Activated CD4-positive, alpha-beta memory T cell treated with anti-CD3 and anti-CD28 coated beads, Interleukin-2, amount 10 ng/mL, durations not matched to agents 7 days and 5 days (primary cell): ENCODE measurements at places on chromosomes 6 and 20. TPM values are rescaled to one million over a fixed set of nuclear protein-coding genes. Genes with fewer than 3 reads are reported as not detected.

- H3K4me3 ChIP-seq, result no peak overlapping the region
- no peaks in the 10 kb centered on the region for H3K4me1 ChIP-seq
- no peak for DNase-seq
- peaks cover 1% of the 10 kb centered on the region for H3K27me3 ChIP-seq
- no peak overlapping the region for H3K27ac ChIP-seq
These were observed 21.8 kb upstream of the ISM1 start for GRCh38 chr20:13199279-13199678.

DNA sequence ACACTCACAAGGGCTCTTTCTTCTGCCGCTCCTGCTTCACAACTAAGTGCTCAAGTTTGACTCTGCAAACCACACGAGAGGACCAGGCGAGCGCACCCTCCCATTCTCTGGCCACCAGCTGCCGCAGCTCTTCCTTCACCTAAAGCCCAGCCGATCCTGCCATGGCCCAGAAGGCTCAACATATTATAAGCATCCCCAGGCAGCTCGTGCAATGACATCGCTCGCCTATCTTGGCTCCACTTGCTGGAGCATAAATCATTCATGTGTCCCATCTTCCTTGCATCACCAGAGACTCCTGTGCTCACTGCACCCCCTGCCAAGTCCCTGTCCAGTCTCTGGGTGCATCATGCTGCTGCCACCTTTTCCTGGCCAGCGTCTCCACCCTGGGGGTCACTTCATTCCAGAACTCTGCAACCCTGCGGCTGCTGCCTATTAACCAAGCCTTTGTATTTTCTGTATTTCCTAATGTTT, 59.0 kb downstream of the PSMG4 start:
- peaks cover 18% of the 10 kb centered on the region for H3K27me3 ChIP-seq
- H3K4me3 ChIP-seq, result no peak overlapping the region
- H3K4me1 ChIP-seq, result peaks cover 18% of the 10 kb centered on the region
- H3K36me3 ChIP-seq, result no peaks in the 10 kb centered on the region
- no peak overlapping the region for H3K27ac ChIP-seq
- DNase-seq, result no peak

The KLC4 gene
- 19.3 TPM for total RNA-seq

- peaks cover 4% of the 10 kb centered on the region for H3K27me3 ChIP-seq
- no peaks in the 10 kb centered on the region for H3K4me1 ChIP-seq
- no peak overlapping the region for H3K27ac ChIP-seq
- DNase-seq, result no peak
- no peaks in the 10 kb centered on the region for H3K36me3 ChIP-seq
- H3K4me3 ChIP-seq, result no peak overlapping the region
These were observed 169.3 kb downstream of the OGFRL1 start for GRCh38 chr6:71457929-71458328.

The MLIP gene
- total RNA-seq, result not detected

GRCh38 chr6:29424575-29424974, 9.8 kb downstream of the OR12D1 start:
- peaks cover 28% of the 10 kb centered on the region for H3K27me3 ChIP-seq
- H3K27ac ChIP-seq, result no peak overlapping the region
- DNase-seq, result no peak
- H3K36me3 ChIP-seq, result no peaks in the 10 kb centered on the region
- no peaks in the 10 kb centered on the region for H3K4me1 ChIP-seq

DNA sequence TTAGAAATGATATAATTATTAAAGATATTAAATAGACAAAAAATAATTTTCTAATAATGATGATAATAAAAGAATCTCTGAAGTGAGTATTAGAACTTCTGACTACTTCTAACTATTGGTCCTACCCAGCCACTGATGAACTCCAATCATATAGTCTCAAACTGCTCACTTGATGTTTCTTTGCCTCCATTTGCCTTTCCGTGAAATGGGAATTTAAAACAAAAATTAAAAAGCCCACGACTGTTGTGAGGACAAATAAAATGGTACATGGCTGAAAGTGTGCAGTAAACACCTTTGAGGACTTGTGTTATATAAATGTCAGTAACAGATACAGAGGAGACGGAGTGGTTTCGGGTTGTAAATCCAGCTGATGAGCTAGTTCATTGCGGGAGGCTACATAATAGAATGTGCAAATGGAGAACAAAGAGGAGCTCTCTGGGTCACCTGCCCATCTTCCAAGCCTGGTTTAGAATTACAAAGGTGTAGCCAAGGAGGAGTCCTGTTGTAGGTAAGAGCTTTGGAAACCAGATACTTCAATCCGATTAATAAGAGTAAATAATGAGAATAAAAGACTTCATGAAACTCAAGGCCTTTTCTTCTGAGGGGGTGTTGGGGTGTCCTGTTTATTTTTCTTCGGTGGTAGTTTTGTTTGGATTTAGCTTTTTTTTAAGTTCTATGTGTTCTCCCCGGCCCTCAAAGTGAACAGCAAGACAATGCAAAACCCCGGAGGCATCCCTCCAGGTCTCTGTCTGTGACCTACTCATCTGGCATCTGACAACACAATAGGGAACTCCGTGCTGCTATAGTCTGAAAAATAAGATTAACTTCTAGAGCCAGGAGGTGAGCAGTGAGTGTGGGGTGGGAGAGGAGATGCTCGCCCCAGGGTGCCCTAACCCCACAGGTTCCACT, 4.4 kb upstream of the PXDC1 start:
- H3K27ac ChIP-seq, result no peak overlapping the region
- no peaks in the 10 kb centered on the region for H3K36me3 ChIP-seq
- H3K4me3 ChIP-seq, result no peak overlapping the region
- H3K4me1 ChIP-seq, result peaks cover 3% of the 10 kb centered on the region
- no peak for DNase-seq
- H3K27me3 ChIP-seq, result peaks cover 22% of the 10 kb centered on the region

GRCh38 chr6:21972516-21972915, 324.3 kb downstream of the PRL start:
- no peak overlapping the region for H3K4me3 ChIP-seq
- no peak for DNase-seq
- H3K36me3 ChIP-seq, result no peaks in the 10 kb centered on the region

DNA sequence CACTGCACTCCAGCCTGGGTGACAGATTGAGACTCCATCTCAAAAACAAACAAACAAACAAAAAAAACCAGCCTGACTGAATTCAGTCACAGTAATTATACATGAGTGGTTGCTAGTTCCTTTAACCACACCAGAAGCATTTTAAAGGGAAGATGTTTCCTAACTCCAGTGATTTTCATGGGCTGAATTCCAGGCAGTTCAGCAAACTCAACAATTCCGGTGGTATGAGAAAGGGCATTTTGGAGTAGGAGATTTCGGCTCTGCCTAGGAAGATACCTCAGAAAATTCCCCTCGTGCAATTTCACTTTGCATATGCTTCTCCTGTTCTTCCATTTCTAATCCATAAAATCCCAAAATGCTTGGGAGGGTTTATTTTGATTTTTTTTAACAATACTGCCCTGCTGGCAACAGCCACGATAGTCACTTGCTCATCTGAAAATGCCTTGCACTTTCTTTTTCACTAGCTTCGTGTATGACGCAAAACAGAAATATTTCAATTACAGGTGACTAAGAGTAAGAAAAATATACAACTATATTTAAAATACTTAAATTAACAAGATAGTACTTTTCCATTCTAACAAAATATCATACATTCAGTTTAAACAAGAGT, 48.3 kb upstream of the IPCEF1 start:
- no peaks in the 10 kb centered on the region for H3K27me3 ChIP-seq
- H3K4me1 ChIP-seq, result peaks cover 4% of the 10 kb centered on the region
- H3K36me3 ChIP-seq, result no peaks in the 10 kb centered on the region
- DNase-seq, result no peak
- no peak overlapping the region for H3K4me3 ChIP-seq

The TBC1D20 gene
- 27.0 TPM for total RNA-seq

GRCh38 chr6:138442663-138443062, 38.6 kb downstream of the HEBP2 start:
- DNase-seq, result no peak
- H3K36me3 ChIP-seq, result no peaks in the 10 kb centered on the region
- H3K27me3 ChIP-seq, result no peaks in the 10 kb centered on the region

The DIDO1 gene
- total RNA-seq, result 66.2 TPM

- DNase-seq, result no peak
- no peak overlapping the region for H3K27ac ChIP-seq
- no peaks in the 10 kb centered on the region for H3K27me3 ChIP-seq
These were observed 136.1 kb upstream of the FAM83B start for GRCh38 chr6:54710456-54710855.

DNA sequence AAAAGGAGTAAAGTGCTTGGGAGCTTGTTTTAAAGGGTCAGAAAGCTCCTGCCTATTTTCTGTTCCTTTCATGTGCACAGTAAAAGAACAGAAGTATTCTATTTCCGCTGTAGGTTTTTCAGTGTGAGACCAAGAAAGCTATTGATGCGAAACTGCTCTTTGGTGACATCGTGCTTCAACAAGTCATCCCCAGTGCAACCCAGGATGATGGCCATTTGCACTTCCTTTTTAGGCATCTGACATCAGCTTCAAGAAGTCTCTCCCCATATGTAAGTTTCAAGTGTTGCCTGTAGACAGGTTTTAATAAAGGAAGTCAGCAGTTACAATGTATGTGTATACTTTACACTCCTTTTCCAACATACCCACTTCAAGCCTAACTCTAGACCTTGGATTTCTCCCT, 131.6 kb downstream of the RFX6 start:
- no peak overlapping the region for H3K4me3 ChIP-seq
- no peak for DNase-seq
- H3K27ac ChIP-seq, result no peak overlapping the region
- no peaks in the 10 kb centered on the region for H3K36me3 ChIP-seq

DNA sequence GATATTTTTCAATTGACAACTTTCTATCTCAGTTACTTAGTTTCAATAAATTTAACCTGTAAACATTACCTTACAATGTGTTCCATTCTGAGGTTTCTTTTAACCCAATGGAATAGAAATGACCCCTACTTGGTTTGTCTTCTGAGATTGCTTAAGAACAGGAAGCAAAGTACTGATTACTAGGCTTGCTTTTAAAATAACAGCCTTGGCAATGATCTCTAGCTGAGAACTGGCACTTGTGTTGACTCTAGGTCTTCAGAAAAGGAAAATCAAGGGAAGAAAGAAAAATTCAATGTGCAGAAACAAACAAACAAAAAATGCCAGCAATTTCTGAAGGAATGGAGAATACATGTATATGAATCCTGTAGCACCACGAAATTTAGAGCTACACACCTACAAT, 66.1 kb downstream of the SYNE1 start:
- DNase-seq, result no peak
- no peaks in the 10 kb centered on the region for H3K4me1 ChIP-seq
- H3K4me3 ChIP-seq, result no peak overlapping the region
- no peaks in the 10 kb centered on the region for H3K36me3 ChIP-seq

- no peak for DNase-seq
- H3K27me3 ChIP-seq, result peaks cover 10% of the 10 kb centered on the region
- H3K27ac ChIP-seq, result no peak overlapping the region
- no peaks in the 10 kb centered on the region for H3K36me3 ChIP-seq
These were observed 24.7 kb upstream of the GFOD1 start for GRCh38 chr6:13511913-13512717.

The GTSF1L gene
- not detected for total RNA-seq
